Liver (tissue), 10 donors: ENCODE measurements at places on chromosomes 7 and 10.

GRCh38 chr10:42637648-42638054 lies 719 bp downstream of the ZNF33B start:
- no peak for DNase-seq

DNA sequence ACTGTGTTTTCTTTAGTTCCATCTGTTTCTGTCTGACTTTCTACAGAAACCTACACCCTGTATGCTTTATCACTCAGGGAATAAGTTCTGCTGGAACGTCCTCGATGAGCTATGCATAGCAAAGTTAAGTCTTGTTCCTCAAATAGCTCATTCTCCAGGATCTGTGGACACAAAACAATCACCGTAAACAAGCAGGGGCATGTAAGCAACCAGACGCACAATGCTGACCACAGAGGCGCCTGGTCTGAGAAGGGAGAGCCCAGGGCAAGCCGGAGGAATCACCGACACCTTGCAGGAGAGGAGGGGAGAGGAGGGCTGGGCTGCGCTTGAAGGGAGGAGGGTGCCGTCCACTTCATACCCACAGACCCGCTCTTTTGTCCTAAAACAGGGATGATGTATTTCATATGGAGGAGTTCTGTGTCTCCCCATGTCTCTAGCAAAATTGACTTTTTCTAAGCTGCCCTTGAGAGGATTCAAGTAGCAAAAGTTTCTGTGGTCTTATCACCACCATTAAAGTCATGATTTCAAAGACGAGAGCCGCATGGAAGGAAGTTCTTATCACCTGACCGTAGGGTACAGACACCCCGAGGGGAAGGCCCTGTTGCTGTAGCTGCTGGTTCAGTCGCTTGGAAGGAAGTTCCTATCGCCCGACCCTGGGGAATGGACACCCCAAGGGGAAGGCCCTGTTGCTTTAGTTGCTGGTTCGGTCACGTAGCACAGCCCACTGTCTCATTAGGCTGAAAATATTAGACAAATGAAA lies 14.3 kb downstream of the CALML3 start:
- DNase-seq = no peak

DNA sequence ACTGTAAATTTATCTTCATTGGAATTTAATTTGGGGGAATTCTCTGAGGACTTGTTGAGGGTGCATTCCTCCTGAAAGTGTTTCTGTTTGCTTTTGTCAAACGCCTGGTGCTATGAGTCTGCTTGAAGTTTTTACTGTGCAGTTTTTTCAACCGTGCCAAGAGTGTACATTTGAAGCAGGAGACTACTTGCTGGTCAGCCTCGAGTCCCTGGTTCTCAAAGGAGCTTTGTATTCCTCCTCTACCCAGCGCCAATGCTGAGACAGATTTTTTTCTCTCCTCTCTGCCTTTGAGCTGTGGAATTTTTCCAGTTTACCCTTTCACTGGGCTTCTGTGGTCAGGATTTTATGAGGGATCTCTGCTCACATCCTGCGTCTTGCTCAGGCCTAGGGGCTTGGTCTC lies 62.1 kb downstream of the NPY start:
- DNase-seq = no peak

DNA sequence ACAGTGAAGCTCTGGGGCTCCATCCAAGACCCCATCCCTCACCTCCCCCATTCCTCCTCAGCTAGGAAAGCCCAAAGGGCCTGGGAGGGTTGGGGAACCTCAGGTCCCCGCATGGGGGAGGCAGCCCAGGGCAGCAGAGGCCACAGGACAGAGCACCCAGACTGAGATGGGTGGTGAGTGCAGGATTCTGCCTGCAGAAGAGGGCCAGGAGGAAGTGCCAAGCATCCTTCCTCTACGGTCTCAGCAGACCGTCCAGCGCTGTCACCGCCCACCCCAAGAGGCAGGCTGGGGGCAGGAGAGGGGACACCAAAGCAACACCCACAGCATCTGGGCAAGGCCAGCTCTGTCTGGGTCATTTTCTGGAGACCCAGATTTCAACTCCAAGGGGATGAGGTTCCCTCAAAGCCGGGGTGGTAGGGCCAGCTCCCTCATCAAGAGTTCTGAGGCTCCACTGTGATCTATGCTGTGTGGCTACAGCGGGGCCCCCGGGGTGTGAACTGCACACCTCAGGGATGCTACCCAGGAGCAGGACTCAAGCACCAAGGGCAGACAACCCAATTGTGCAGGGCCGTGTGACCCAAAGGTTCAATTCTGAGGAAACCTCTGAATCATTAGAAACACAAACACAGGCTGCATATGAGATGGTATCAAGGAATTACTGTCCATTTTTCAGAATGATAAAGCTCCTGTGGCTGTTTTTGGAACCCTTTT lies 46.8 kb downstream of the CAMK2B start:
- no peak for DNase-seq

GRCh38 chr7:107559864-107560263 lies 3.9 kb downstream of the COG5 start:
- no peak for DNase-seq

DNA sequence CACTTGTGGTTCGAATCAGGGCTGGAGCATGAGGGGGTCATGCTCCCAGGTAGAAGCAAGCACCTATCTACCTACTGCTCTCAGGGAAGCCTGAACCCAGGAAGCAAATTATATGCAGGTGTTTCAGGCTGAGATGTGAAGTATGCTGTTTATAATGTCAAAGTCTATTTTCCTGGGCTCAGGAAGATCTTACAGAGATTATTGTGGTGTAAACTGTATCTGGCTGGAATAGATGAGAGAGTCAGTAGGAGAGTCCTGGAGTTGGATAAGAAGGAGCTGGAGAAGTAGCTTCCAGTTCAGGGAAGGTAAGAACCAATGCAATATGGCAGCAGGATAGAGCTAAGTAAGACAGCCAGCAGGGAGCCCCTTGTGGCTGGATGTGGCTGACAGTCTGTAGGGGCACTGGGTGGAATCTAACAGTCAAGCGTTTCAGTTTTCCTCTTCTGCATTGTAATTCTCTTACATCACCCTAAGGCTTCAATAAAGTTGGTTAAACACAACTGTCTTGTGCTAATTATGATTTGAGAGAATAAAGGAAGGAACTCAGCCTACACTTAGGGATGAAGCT lies 105.9 kb upstream of the EEPD1 start:
- no peak for DNase-seq

GRCh38 chr7:63113713-63114285 lies 884.9 kb upstream of the ZNF722 start:
- DNase-seq = no peak

- DNase-seq = no peak
Measured at GRCh38 chr7:34832020-34832419, 174.0 kb downstream of the NPSR1 start.
